ENCODE measurements at places on chromosomes 7 and 10.
A peak's percentile ranks its signal among the peaks of the same experiment; 100 is the strongest.

DNA sequence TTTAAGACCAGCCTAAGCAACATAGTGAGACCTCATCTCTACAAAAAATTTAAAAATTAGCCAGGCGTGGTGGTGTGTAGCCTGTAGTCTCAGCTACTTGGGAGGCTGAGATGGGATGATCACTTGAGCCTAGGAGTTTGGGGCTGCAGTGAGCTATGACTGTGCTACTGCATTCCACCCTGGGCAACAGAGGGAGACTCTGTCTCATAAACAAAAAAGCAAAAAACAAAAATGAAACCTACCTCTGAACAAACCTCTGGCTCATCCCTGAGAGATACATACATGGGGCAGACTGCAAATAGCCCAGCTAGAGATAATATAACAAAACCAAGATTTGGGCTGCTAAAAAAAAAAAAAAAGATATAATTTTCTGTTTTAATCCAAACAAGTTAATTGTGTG lies 19.5 kb downstream of the C10orf67 start:
- DNase-seq, result no peak

DNA sequence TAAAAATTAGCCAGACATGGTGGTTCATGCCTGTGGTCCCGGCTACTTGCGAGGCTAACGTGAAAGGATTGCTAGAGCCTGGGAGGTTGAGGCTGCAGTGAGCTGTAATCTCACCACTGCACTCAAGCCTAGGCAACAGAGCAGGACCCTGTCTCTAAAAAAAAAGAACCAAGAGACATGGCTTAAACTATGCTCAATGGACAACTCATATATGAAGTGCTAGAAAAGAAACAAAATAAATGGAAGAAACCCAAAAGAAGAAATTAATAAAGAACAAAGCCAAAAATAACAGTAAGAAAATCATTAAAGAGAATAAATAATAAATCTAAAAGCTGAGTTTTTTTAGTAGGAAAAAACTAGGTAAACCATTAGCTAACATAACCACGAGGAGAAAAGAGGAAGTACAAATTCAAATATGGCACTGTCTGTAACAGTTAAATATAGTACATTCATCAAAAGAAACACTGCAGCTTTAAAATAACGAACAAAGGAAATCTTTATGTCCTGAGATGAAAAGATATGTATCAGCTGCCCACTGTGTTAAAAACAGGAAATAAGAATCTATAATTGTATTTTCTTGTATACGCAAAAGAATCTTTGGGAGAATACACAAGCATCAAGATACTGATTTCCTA lies 48.7 kb downstream of the UPF2 start:
- DNase-seq, result no peak

- DNase-seq, result peak; percentile 8
These were observed 79.0 kb upstream of the TMEM168 start for GRCh38 chr7:112869111-112869774.

GRCh38 chr7:100791881-100792666 lies 35.2 kb downstream of the EPHB4 start:
- DNase-seq, result no peak

- no peak for DNase-seq
These were observed 29.8 kb upstream of the MSMB start for GRCh38 chr10:46075869-46076268.

- no peak for DNase-seq
These were observed 43.6 kb upstream of the KLF6 start for GRCh38 chr10:3828404-3829155.

DNA sequence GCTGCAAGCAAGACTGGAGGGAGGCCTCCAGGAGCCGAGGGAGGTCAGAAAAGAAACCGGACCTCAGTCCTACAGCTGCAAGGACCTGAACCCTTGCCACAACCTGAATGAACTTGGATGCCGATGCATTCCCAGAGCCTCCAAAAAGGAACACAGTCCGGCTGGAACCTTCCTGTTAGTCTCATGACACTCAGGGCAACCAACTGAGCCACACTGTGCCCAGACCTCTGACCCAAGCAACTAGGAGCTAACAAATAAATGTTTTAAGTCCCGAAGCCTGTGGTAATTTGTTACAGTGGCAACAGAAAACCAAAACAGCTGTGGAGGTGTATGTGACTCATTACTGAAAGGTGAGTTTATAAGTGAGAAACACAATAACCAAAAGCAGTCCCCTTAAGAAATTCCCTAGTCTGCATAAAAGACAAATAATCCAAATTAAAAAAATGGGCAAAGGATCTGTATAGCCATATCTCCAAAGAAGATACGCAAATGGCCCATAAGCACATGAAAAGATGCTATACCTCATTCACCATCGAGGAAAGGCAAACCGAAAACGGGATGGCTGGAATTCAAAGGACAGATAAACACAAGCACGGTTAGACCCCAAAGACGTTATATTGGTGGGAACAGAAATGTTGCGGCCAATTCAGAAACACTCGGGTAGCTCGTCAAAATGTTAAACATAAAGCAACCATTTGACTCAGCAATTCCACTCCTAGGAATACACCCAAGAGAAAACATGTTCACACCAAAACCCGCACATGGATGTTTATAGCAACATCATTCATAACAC lies 24.8 kb downstream of the GNA12 start:
- no peak for DNase-seq
